ENCODE measurements at places on chromosomes 2 and 18.

- no peak for DNase-seq
Observed at GRCh38 chr18:34083910-34084535, 140.7 kb downstream of the NOL4 start.

DNA sequence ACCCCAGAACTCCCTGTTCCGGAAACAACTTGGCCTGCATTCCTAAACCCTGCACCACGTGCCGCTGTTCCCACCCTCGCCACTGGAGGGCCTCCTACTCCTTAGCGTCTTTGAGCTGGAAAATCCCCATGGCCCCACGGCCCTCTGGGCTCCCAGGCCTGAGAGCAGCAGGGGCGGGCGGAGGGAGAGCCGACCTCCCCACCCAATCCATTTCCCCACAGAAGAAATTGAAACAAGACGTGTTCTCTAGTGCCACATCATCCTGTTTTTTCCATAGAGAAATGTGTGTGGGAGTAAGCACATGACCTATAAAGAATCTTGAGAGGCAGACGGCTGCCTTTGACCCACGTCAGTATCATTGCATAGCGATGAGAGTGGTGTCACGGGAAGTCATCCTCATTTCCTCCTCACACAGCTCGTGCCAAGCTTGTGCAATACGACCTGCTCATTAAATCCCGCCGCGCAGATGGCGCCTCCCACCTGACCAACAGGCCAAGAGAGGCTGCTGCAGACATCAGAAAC, 79.2 kb downstream of the LAMA1 start:
- DNase-seq, result no peak

DNA sequence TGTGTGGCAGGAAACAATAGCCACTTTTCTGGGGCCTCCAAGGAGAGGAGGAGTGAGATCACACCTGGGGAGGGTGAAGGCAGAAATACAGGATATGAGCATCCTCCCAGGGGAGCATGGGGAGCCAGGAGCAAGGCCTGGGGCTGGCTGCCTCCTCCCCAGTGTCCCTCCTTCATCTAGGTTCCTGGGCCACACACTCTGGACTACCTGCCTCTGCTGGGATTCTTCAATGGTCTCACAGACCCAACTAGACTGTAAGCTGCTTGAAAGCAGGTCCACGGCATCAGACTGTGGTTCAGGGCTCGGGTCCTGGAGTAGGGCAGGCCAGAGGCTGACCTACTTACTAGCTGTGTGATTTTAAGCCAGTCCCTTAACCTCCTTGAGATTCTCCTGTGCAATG, 94.0 kb downstream of the MCFD2 start:
- DNase-seq, result no peak

- DNase-seq, result no peak
Observed at GRCh38 chr2:20633001-20633400, 17.9 kb downstream of the HS1BP3 start.

GRCh38 chr2:45707006-45707405, 55.5 kb downstream of the PRKCE start:
- no peak for DNase-seq

- no peak for DNase-seq
Observed at GRCh38 chr18:26992926-26993325, 127.4 kb upstream of the AQP4 start.

DNA sequence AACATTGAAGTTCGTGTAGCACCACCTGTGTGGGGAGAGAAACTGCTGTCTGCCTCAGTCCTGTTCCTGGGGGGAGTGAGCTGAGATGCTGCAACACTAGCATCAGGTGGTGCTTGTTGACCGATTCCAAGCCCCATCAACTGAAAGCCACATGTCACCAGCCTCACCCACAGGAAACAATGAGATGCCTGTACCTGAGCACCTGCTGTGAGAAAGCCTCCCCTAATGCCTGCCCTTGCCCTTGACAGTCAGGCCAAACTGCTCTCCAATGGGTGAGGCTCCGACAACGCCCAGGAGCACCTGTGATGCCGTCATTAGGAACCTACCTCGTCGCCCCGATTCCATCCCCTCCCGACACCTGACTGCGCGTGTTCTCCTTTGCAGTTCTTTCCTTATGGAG, 104.6 kb downstream of the SMC6 start:
- no peak for DNase-seq

GRCh38 chr2:20571644-20572215, 79.2 kb downstream of the HS1BP3 start:
- no peak for DNase-seq

DNA sequence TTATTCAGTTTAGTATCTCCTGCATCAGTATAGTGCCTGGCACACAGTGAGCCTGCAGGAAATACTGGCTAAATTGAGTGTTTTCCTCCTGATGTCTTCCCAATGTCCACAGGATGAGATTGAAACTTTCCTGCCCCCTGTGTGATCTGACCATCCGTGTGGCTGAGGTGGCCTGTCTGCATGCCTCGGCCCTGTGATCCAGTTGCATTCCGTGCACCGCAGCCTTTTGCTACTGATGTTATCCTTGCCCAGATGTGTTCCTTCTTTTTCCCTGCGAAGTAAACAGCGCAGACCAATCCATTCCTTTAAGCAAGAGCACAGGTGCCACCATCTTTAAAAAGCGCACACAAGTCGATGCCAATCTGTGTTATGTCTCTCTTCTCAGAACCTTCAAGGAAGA, 462.6 kb downstream of the PTPRM start:
- DNase-seq, result no peak

Data from stimulated activated CD4-positive, alpha-beta T cell treated with anti-CD3 and anti-CD28 coated beads, Interleukin-4, amount 100 ng/mL, for 1 hour (primary cell).